ENCODE measurements at places on chromosomes 1 and 21.

DNA sequence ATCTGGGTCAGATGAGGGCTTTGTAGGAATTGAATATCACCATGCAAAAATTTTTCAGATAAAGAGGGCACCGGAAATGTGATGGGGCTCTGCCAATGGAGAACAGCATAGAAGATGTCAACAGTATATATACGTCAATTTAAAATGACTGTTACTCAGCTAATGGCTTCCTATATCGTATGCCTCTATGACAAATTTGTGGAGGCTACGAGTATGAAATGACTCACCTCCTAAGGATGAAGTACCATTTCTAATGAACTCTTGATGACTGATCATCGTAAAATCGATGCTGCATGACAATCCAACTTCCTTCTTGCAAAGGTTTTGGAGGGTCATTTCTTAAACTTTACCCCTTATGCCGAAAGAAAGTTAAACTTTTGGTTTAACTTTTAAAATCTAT, 450.3 kb upstream of the ZP4 start:
- no peak for DNase-seq

DNA sequence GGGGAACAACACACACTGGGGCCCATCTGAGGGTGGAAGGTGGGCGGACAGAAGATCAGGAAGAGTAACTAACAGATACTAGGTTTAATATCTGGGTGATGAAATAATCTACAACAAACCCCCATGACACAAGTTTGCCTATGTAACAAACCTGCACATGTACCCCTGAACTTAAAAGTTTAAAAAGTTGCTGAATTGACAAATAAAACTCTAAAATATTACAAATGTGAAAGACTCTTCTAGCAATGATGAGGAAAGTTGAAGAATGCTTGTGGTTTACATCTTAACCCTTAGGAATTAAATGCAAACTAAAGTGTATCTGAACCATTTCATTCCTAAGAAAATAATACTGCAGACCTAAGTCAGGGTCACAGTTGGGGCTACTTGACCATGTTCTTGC, 525.6 kb upstream of the CAMK1G start:
- no peak for DNase-seq

DNA sequence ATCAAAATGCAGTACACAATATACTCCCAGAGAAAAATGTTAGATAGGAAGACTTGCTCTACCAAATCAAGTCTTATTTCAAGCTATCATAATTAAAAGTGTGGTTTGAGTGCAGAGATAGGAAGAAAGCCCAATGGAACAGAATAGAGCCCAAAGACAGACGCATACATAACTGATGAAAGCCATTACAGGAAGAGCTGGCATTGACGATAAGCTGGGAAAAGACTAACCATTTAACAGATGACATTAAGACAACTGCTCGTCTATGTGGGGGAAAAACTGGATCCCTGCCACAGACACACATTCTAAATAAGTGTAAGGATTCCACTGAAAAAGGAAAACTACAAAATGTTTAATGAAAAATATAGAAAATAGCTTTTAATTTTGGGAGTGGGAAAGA, 85.5 kb downstream of the NGF start:
- DNase-seq: no peak

DNA sequence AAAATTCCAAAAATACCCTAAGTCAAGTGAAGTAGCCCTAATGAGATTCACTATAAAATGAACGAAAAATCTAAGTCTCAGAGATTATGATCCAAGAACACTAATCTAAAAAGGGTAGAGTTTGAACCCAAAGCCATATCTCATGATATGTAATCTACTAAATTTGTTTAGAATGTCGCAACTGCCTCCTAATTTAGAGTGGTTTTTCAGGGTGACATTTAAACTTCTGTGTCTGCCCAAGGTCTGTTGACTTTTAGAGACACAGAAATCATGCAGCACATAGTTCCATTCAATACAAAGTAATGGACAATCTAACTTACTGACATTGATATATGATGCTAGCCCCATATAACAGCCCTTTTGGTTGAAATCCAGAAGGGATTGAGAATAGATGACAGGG, 28.9 kb downstream of the FMO3 start:
- no peak for DNase-seq

DNA sequence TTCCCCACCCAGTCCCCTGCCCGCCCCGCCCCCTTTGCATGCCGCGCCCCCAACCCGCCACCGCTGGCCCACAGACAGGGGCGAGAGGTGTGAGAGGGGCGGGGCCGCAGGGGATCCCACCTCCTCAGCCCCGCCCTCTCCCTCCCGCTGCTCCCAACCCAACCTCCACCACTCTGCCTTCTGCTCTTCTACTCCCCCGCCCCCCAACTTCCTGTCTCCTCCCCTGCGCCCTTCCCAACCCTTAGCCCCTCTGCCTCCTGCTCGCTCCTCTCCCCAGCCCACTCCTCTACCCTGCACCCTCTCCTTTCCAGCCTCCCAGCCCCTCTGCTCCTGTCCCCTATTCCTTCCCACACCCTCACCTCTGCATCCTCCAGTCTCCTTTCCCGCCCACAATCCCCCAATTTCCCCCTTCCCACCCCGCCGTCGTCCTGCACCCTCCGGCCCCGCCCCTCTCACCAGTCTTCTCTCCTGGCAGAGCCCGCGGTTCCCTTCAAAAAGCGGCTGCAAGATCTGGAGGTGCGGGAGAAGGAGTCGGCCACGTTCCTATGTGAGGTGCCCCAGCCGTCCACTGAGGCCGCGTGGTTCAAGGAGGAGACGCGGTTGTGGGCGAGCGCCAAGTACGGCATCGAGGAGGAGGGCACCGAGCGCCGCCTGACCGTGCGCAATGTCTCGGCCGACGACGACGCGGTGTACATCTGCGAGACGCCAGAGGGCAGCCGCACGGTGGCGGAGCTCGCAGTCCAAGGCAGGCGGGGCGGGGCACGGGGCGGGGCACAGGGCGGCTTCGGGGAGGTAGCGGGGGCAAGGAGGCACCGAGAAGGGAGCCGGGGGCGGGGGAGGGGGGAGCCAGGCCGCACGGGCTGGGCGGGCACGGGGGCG, 5.4 kb downstream of the OBSCN start:
- DNase-seq: peak; percentile 87

GRCh38 chr1:59194621-59195020, 102.3 kb upstream of the FGGY start:
- no peak for DNase-seq

DNA sequence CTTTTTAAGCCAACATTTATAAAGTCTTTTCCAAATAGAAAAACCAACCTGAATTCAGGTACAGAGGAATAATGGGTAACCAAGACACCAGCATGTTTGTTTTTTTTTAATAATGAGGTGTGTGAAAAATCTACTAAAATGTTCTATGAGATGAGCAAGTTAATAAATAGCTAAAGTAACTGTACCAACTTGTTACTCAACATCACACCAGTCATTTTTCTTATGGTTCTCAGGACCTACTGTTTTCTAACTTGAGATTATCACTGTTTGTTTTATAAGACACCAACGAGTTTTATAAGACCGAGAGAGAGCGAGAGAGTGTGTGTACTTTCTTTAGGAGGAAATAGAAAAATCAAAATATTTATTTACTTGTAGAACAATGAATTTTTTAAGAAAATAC, 12.4 kb downstream of the ELK4 start:
- no peak for DNase-seq

GRCh38 chr1:220153147-220153546, 59.2 kb downstream of the IARS2 start:
- DNase-seq: no peak

DNA sequence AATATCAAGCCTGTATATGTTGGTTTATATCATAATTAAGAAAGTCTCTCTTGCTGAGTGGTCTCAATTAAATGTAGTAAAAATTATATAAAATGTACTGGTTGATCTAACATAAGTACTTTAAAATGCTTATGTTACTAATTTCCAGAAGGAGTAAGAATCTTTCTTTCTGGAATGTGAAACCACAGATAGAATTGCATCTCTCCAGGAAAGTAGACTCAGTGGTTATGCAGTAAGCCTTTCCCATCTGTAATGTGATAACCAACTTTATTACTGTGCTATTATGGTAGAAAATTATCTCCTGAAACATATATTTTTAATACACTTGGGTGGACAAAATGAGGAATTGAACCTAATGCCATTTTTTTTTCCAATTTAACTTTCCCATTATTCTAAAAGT, 8.9 kb upstream of the RALGPS2 start:
- no peak for DNase-seq

DNA sequence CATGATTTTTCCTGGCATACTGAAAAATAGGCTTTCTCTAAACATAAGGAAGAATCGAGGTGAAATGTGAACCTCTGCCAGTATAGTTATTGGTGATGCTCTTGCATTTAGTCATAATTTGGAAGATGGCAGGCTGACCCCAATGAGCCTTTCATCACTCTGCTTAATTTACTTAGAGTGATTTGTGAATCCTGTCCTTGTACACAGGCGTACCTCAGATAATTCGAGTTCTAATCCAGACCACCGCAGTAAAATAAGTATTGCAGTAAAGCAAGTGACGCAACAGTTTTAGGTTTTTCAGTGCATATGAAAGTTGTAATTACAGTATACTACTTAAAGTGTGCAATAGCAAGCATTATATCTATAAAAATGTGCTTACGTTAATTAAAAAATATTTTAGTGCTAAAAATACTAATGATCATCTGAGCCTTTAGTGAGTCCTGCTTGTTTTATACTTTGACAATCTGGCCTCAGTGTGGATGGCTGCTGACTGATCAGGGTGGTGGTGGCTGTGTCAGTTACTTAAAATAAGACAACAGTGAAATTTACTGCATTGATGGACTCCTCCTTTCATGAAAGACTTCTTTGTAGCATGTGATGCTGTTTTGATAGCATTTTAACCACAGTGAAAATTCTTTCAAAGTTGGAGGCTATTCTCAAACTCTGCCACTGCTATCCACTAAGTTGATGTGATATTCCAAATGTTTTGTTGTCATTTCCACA, 1.7 kb downstream of the PKNOX1 start:
- DNase-seq: no peak

- no peak for DNase-seq
Measured at GRCh38 chr1:10360045-10360444, 38.8 kb upstream of the PGD start.

- no peak for DNase-seq
Measured at GRCh38 chr1:115076384-115076915, 12.9 kb downstream of the TSPAN2 start.

- DNase-seq: no peak
Measured at GRCh38 chr1:20212685-20213331, 26.5 kb upstream of the PLA2G2C start.

DNA sequence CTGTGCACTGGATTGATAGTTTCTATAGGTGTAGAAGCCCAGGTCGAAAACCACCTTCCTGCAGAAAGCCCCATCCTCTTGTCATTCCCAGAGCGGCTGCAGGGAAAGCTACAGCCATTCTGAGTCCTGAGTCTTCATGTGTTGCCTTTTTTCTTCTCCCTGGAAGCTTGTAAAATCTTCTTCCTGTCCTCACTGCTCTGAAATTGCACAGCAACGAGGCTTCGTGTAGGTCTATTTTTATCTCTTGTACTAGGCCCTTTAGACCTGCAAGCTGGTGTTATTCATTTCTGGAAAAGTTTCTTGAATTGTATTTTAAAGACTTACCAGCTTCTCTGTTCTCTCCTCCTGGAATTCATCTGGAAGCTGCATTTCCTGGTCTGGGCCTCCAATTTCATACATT, 44.2 kb upstream of the ETS2 start:
- DNase-seq: no peak

GRCh38 chr1:61284936-61285335, 202.6 kb downstream of the NFIA start:
- no peak for DNase-seq

DNA sequence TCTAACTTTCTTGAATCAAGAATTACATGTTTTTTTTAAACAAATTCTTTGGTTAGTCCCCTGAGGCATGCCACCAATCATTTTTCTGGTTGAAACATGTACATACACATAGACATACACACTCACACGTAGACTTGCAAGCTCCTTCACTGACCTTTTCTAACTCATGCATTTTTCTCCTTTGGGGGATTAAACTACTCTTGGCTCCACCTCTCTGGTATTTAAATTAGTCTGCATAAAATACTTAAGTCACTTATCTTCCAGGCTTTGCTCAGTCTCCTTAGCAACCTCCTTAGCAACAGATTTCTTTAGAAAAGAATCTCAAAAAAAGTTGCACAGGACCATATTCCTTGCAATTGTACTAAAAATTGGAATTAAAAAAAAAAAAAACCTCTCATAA, 440.9 kb upstream of the LRRC7 start:
- no peak for DNase-seq

- DNase-seq: no peak
Measured at GRCh38 chr1:198620951-198621824, 17.7 kb upstream of the PTPRC start.

DNA sequence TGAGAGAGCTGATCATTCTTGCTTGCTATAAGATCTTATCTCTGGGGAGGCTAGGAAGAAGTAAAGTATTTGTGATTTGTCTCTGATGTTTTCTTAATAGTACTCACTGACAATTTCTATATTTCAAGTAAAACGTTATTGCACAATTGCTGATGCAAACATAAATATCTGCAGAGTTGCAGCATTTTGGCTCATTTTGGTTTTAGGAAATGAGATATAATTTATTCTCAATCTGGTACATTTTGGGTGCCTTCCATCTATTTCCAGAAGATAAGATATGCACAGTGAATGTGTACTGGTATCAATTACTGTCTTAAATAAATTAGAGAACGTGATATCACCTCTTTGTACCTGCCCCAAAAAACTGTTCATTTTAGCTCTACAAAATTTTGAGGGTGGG, 1431.5 kb downstream of the BRINP3 start:
- no peak for DNase-seq

- DNase-seq: no peak
Measured at GRCh38 chr1:203589595-203589994, 37.0 kb upstream of the ATP2B4 start.

GRCh38 chr1:23843644-23844043, 18.4 kb upstream of the HMGCL start:
- DNase-seq: no peak

DNA sequence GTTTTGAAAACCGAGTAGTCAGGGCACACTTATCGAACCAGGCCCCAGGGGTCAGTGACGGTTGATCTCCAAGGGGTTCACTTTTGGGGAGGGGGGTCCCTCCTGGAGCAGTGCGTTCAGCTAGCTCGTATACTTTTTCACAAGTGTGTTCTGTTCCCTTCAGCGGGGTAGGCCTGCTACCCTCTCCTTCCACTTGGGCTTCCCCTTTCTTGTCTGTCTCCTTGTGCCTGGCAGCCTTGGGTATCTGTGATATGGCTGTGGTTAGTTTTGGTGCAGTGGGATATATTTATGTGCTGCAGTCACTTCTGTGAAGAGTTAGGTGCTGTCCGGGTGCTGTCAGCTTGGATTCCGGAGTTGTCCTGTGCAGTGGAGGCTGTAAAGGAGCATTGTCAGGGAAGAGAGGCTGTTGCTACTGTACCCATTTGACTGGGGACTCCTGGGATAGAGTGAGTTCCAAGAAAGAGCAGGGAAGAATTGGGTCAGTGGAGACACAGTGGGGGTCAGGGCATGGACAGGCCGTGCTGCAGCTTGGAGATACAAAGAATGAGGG, 29.7 kb downstream of the ADARB1 start:
- DNase-seq: no peak

GRCh38 chr1:83029916-83030315, 969.0 kb downstream of the TTLL7 start:
- DNase-seq: no peak

Data from activated naive CD8-positive, alpha-beta T cell treated with anti-CD3 and anti-CD28 coated beads, Interleukin-2, amount 50 U/mL, for 16 hours (primary cell).